Right lobe of liver (tissue), 6 donors: ENCODE measurements at places on chromosomes 12 and 14. TPM values are rescaled to one million over a fixed set of nuclear protein-coding genes. Genes with fewer than 3 reads are reported as not detected.

DNA sequence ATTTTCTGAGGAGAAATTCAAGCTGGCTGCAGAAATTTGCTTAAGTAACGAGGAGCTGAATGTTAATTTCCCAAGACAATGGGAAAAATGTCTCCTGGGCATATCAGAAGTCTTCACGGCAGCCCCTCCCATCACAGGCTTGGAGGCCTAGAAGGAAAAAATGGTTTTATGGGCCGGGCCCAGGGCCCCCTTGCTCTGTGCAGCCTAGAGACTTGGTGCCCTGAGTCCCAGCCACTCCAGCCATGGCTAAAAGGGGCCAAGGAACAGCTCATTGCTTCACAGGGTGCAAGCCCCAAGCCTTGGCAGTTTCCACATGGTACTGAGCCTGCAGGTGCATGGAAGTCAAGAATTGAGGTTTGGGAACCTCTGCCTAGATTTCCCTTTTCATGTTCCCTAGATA lies 24.3 kb upstream of the HSP90AA1 start:
- no peak for DNase-seq

The MIPOL1 gene
- total RNA-seq, result 3.8 TPM

The CEBPE gene
- not detected for total RNA-seq

DNA sequence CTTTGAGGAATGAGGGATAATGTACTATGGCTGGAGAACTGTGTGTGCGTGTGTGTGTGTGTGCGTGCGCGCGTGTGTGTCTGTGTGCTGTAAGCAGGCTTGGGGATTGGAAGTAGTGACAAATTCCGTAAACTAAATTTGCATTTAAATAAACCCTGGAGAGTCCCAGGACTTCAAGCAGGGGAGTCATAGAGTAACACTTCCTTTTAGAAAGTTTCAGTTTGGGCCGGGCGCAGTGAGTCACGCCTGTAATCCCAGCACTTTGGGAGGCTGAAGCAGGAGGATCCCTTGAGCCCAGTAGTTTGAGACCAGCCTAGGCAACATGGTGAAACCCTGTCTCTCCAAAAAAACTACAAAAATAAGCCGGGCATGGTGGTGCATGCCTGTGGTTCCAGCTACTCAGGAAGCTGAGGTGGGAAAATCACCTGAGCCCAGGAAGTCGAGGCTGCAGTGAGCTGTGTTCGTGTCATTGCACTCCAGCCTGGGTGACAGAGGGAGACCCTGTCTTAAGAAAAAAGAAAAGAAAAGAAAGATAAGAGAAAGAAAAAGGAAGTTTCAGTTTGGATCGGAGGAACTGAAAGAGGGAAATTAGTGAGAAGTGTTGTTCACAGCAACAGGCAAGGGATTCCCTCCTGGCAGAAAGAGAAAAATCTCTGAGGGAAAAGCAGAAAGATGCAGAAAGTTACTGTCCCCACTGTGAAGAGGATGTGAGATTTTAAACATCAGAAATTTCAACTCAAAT lies 222.7 kb upstream of the SOX5 start:
- DNase-seq, result no peak

The GLS2 gene
- 64.7 TPM for total RNA-seq

GRCh38 chr12:32248441-32249140 lies 141.9 kb downstream of the BICD1 start:
- no peak for DNase-seq

The NGB gene
- not detected for total RNA-seq

DNA sequence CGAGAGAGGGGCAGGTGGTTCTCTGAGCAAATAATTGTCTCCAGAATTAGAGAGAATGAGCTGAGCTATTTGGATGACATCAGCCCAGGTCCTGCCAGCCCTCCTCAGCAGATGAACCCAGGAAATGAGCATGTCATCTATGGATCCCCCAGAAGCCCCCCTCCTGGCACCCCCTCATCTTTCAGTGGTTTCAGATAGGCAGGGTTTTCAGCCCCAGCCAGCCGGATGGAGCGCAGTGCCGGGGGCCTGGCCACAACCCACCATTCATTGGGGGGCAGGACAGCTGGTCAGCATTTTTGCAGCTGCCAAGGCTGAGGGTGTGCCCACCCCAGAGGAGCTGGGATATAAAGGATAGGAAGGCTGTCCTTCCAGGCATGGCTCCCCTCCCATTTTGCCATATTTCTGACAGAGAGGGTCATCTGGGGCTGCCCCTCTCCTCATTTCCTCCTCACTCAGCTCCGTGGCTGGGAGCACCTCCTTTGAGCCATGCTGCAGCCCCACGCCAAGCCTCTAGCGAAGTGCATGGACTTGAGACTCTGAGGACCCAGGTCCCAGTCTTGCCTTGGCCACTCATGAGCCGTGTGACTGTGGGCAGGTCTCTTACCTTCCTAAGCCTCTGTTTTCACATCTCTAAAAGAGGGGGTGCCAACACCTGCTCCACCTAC lies 6.0 kb upstream of the KRT71 start:
- no peak for DNase-seq

GRCh38 chr12:30822385-30823155 lies 67.8 kb upstream of the CAPRIN2 start:
- DNase-seq, result peak; percentile 89

The PCED1B gene
- total RNA-seq, result 1.4 TPM

The CLEC6A gene
- not detected for total RNA-seq

GRCh38 chr12:78403681-78404080 lies 460.9 kb upstream of the SYT1 start:
- DNase-seq, result no peak

DNA sequence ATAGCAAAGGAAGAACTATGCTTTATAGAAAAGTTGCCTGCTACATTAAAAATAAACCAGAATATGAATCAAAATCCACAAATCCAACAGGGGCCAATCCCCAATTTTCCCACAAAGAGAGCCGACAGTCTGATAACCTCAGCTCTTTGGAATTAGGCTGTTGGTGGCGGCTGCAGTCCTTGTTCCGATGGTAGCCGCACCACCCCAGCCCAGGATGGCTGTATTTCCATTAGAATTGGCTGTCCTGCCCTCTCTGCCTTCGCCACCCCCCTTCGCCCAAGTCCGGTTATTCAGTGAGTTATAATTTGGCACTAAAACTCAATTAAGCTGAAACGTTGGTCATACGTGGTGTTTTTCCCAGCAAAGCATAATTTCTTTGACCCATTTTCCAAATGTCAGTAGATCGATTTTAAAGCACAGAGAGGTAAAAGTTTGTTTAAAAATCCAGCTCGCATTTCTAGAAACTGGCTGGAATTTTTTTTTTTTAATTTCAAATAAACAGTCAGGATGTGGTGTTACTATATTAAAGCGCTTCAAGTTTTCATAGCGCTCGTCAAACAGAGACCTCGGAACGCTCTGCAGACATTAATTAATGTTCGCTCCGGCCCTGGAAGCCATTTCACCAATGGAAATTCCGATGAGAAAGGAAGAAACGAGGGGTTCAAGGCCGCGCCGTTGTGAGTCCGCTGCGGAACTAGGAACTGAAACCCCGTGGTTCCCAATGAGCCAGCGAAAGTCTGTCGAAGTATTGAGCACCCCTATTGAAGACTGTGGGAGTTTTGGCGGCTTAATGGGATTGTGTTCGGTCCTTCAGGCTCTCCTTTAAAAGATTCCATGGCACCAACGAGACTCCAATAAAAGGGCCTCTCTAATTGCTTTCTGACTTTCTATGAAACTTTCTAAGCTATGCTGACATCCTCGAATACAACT lies 104.8 kb upstream of the DIO3 start:
- DNase-seq, result no peak

GRCh38 chr12:112839386-112839972 lies 47.9 kb downstream of the RPH3A start:
- no peak for DNase-seq

DNA sequence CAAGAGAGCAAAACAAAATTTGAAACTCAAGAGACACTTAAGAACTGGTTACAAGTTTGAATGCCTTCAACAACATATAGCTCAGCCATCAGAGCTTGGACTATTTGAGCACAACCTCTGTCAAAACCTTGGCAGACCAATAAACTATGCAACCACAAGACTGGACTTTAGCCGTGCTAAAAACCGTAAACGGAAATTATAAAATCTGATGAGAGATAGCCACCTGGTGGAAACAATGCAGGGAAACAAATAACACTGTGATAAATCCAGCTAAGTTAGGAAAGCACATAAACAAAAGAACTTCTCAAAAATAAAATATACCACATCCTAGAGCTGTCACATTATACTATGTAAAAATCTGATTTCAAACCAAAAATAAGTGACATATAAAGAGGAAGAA lies 1074.2 kb upstream of the NOVA1 start:
- DNase-seq, result no peak

- DNase-seq, result no peak
Measured at GRCh38 chr12:42873401-42873800, 283.9 kb upstream of the PRICKLE1 start.

The CACNA1C gene
- 0.74 TPM for total RNA-seq

- no peak for DNase-seq
Measured at GRCh38 chr14:47439953-47440352, 235.5 kb downstream of the MDGA2 start.

DNA sequence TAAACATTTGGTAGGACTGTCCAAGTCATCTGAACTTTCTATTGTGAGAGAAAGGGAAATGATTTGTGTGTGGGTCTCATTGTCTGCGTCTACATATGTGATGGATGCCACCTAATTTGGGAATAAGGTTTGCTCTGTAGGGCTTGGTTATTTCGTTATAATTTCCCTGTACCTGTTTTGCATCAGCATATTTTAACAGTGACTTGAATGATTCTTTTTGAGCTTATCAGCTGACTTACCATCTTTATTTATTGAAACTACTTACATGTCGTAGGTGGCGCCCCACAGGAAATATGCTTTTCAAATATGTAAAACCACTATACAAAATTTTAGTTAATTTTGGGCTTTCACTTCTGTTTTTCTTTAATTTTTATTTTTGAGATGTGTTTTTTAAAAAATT lies 56.5 kb upstream of the BCAT1 start:
- DNase-seq, result no peak

DNA sequence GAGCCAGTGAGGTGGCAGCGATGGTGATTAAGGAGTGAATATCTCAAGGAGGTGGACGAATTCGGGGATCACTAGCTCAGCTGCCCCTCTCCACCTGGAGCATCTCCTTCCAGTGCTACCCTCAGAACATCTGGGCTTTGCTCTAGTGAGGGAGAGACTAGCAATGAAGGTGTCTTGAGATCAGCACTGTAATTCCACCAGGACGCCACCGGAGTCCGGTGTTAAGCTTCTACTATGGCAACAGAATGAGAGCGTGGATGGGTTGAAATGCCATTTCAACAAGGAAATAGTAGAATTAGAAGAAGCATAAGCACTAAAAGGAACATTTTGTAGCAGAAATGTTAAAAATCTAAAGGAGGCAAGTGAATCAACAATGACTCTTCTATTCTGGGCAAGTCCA lies 61.1 kb downstream of the NTF3 start:
- no peak for DNase-seq

DNA sequence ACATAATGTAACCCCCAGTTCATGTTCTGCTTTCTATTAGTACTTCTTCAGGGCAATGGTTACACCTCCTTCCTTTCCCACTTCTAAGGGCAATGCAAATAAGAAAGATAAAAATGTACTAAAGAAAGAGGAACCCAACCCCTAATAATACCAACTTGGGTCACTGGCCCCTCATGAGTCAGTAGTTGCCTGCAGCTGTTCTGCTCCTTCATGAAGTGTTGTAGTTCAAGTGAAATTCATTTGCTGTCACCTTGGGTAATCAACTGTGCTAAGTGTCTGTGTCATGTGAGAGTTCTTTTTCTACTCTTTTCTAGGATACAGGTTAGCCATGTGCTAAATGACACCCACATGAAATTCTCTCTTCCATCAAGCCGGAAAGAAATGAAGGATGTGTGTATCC lies 91.8 kb downstream of the PLXNC1 start:
- DNase-seq, result no peak

DNA sequence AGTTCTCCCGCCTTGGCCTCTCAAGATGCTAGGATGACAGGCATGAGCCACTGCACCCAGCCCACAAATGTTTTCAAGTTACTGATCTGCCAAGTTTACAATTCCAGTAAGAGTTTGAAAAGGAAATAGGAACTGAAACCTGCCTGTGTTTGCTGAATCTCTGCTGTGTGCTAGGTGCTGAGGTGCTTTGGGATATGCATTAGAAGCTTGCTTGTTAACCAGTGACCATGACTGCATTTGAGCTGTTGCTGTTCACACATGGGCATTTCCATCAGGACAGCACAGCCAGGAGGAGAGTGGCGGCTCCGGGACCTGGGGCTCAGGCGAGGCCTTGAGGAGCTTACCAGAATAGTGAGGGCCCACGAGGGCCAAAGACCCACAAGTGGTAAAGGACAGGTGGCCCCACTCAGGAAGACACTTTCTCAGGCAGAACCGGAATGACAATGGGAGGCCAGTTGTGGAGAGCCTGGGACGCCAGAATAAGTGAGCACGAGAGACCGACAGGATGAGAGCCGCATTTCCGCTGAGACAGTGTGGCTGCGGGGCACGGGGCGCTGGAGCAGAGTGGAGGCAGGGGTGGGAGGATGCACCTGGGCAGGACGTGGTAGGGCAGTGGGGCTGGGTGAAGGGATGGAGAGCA lies 54.5 kb upstream of the MMP17 start:
- no peak for DNase-seq

GRCh38 chr12:33944703-33945437 lies 77.4 kb upstream of the ALG10 start:
- peak; percentile 67 for DNase-seq
